Bone marrow (tissue), 2 donors: ENCODE measurements at places on chromosomes 6 and 20.

GRCh38 chr6:44925100-44925739, 402.9 kb upstream of the RUNX2 start:
- DNase-seq, result peak; percentile 79

DNA sequence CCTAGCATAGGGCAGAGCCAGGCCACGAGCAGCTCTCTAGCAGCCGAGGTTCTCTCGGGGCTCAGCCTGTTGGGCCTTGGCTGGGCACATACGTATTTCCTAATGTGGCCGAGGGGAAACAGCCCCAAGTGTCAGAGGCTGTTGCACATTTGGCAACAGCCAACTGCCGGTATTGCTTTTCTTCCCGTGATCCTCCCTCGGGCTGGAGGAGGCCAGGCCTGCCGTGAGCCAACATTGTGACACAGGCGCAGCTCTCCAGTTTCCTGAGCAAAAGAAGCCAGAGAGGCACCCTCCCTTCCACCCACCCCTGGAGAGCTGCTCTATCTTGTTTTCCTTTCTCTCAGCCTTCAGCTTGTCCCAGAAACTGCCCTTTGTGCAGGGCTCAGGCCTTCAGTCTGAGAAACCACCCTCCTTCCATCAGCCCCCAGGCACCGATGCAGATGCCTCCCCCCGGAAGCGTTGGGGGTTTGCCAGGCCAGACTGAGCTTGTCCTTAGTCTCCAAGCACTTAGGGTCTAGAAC, 5.1 kb upstream of the BPI start:
- DNase-seq, result peak; percentile 23

GRCh38 chr20:13922241-13922640, 68.2 kb downstream of the SEL1L2 start:
- DNase-seq, result no peak

DNA sequence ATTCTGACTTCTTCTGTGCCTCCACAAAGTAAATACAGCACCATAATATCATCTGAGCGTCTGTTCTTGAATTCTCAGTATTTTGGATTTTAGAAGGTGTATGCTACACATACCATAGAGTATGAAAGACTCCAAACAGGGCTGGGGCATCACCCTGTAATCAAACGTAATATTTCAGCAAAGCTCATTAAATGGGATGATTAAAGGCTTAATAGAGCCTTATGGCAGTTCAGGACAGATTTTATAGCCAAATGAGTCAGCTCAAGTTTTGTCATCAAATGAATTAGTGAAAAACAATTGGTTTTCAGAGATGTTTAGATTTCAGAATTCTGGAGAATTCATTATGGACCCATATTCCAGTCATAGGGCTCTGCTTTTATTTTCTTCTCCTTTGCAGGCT, 68.9 kb downstream of the TULP4 start:
- no peak for DNase-seq

DNA sequence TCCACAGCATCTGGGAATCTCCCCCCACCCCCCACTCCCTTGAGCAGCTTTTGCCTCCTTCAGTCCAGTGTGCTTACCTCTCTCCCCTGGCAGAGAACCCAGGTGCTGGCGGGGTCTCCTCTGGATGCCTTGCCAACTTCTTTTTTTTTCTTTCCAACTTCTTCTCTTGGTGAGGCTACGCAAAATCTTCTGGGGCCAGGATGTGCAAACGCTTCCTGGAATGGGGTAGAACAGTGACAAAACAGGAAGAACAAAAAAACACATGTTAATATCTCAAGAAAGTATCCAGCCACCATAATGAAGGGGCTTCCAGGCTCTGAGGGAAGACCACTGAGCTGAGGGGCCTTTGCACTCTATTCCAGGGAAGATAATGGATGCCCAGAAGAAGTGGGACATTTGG, 53.9 kb upstream of the DDR1 start:
- DNase-seq, result no peak

DNA sequence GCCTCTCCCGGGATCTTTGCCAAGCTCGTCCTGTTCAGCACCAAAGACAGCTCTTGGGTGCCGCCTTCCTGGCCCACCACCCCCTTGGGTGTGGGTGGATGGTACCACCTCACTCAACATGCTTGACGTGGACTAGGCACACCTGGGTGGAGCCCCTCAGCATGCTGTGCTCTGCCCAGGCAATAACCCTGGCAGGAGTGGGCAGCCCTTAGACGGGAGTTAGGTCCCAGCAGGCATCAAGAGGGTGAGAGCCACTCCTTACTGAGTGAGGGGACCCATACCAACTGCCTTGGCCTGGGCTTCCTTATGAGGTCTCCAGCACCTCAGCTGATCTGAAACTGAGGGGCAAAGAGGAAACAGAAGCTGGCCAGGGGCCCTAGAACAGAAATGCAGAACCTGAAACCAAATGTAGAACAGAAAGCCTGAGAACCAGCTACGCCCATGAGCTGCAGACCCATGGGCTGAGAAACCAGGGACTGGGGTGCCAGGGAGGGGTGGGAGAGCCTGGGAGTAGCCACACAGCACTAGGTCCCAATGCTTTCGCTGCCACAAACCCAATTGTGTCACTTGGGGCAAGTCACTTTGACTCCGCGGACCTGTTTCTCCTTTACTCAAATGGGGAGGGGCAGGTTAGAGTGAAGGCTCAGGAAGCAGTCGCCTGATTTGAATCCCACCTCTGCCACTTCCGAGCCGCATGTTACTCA, 2.0 kb downstream of the FGD2 start:
- DNase-seq, result peak; percentile 21

DNA sequence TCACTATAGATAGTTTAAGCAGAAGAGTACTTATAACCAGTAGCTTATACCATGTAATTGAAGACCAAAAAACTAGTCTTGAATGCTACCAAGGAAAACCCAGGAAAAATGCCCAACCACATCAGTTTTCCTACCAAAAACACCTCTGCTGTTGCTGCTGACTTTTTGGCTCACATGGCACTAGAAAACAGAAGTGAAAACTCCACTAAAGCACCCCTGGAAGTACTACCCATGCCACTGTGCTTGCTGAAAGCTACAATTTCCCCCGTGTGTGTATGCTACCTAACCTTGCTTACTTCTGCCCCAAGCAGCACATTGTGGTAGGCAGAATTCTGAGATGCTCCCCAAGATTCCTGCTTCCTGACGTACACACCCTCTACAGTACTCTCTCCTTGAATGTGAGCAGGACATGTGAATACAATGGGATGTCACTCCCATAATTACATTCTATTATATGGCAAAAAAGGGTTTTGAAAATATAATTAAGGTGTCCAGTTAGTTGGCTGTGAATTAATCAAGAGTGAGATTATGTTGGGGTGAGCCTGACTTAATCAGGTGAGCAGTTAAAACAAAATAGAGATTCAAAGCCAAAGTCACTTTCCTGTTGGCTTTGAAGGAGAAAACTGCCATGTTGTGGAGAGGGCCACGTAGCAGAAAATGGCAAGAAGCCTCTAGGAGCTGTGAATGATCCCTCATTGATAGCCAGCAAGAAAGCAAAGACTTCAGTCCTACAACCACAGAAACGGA, 209.8 kb upstream of the MARCKS start:
- no peak for DNase-seq

DNA sequence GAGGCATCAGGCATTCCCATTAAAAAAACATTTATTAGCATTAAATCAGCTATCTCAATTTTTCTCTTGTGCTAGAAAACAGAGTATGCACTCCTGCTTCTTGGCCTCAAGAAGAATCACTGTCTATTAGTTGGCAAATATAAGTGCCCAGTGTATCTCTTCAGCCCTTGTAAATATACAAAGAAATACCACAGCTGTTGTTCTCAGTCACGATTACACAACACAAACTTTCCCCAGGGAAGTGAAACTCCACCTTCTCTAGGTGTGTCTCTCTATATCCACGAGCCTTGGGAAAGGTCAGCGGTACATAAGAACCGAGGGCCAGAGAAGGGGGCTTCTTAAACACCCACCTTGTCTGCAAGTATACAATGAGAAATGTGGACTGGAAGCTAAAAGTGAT, 194.7 kb downstream of the PKHD1 start:
- DNase-seq, result no peak
